ENCODE measurements at places on chromosomes 5 and 9.

GRCh38 chr5:60633341-60633740 lies 66.6 kb downstream of the DEPDC1B start:
- DNase-seq, result peak; percentile 37

DNA sequence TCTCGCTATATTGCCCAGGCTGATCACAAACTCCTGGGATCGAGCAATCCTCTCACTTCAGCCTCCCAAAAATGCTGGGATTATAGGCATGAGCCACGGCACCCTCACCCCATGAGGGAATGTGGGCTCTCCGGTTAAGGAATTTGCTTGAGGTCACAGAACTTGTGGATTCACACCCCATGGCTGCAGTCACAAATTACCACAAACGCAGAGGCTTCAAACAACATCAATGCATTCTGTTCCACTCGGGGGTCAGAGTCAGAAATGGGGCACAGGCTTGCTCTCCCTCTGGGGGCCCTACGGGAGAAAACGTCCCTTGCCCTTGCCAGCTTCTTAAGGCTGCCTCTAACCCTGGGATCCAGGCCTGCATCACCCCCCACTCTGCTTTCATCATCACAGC lies 12.2 kb upstream of the SPINK4 start:
- DNase-seq, result no peak

DNA sequence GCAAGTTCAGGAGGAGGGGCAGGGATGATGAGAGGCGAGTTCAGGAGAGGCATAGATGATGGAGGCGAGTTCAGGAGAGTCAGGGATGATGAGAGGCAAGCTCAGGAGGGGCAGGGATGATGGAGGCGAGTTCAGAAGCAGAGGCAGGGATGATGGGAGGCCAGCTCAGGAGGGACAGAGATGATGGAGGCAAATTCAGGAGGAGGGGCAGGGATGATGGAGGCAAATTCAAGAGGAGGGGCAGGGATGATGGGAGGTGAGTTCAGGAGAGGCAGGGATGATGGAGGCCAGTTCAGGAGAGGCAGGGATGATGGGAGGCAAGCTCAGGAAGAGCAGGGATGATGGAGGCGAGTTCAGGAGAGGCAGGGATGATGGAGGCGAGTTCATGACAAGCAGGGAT lies 17.8 kb upstream of the SPOCK1 start:
- no peak for DNase-seq

- no peak for DNase-seq
These were observed 311.1 kb upstream of the CLINT1 start for GRCh38 chr5:158170060-158170459.

- no peak for DNase-seq
These were observed 15.0 kb downstream of the TLX3 start for GRCh38 chr5:171323806-171324632.

DNA sequence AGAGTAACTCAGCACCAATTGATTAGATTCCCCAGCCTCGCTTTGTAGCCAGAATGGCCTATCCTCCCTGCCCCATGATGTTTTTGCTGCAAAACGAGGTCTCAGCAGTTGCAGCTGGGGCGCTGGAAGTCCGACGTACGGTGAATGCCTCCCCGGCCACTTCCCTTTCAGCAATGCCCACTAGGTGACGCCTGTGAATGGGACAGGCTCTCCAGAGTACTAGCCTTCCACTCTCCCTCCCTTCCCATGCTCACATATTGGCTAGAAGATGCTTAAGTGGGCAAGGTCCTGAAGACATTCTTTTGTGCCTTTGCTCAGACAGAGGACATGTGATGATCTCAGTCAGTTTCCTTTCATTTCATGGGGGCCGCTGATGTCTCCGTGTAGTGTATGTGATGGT lies 50.8 kb downstream of the DMRT2 start:
- DNase-seq, result no peak

GRCh38 chr5:38677636-38678035 lies 121.2 kb upstream of the LIFR start:
- DNase-seq, result no peak

DNA sequence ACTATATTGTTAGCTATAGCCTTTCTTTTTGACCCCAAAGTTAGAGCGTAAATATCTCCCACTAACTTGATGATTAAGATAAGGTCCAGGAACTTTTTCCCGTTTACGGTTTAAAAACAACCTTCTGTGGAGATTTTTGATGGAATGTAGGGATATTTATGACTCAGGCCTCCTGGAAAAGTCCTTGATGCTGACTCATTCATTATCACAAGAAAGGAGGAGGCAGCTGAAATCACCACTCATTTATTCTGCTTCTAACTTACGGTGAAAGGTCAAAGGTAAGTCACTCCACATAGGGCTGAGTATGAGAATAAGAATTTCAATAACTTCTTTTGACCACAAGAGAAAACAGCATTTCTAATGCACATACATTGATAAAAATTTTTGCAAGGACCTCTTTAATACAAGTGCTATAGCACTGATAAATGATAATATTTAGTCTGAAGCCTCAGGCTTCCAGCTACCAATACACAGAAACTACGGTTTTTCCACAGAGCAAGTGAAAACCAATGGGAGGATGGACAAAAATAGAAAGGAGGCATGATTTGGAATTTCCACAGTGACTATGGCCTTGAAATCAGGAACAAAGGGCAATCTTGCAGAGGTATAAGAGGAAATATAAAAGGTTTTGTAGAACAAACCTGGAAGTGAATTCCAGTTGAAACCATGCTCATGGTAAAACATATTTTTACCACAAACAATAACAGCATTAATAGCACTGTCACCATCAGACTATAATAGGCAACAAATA lies 146.5 kb downstream of the PPP2R2B start:
- DNase-seq, result peak; percentile 50

GRCh38 chr5:140205216-140205615 lies 30.2 kb downstream of the CYSTM1 start:
- DNase-seq, result no peak

DNA sequence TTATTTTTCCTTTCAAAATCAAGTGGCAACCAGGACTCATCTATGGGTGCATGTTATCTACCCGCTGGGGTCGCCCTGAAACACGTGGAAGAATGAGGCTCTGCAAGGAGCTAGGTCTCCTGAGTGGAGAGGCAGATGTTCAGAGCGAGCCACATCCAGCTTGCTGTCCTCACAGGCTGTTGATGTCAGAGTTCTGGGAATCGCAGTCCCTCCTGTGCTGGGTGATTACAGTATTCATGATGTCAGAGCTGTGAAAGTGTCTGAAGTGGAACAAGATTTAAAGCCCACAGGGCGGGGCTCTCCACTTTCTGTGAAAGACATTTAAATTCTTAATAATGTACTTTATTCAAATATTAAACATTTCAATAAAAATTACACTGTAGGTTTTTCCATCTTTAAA lies 24.4 kb upstream of the LMX1B start:
- DNase-seq, result no peak

GRCh38 chr9:119880361-119880760 lies 511.1 kb upstream of the BRINP1 start:
- DNase-seq, result no peak

- peak; percentile 58 for DNase-seq
These were observed 4.2 kb downstream of the WWC1 start for GRCh38 chr5:168295574-168296201.

DNA sequence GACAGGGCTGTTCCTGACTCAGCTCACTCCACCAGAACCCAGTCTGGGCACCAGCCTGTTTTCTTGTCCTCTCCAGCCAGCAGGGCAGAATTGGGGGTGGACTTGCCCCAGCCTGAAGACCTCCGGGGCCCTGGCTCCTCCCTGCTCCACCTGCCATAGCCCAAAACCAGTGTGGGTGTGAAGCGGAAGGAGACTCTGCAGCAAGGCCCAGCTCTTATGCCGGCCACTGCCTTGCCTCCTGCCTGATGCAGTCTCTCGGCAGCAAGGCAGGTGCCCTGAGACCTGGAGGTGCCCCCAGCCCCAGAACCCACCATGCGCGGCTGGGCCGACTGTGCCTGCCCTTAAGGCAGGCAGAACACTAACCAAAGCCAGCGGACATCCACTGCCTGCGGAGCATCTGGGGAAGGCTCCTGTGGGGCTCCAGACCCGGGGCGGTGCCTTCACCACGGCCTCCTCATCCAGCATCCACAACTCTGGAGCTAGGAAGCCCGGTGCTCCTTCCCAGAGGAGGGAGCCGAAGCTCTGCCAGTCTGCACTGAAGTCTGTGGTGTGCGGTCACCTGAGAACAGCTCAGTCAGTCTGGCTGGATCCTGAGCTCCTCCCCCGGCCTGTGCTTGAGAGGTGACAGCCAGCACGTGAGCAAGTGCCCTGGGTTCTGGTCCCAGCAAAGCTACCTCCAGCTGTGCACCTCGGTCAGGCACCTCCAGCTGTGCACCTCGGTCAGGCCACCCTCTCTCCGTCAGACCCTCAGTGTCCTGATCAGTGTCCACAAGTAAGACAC lies 116.7 kb downstream of the ADAMTS2 start:
- no peak for DNase-seq

GRCh38 chr5:19790829-19791466 lies 197.1 kb downstream of the CDH18 start:
- no peak for DNase-seq

DNA sequence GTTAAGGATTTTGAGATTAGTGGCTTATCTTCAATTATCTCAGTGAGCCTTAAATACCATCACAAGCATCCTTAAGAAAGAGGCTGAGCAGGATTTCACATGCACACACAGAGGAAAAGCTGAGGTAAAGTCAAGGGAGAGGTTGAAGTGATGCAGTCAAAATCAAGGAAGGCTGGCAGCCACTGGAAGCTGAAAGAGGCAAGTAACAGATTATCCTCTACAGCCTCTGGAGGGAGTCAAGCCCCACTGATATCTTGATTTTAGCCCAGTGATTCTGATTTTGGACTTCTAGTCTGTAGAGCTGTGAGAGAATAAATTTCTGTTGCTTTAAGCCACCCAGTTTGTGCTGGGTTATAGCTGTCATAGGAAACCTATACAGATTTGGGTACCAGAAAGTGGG lies 80.1 kb downstream of the ANKRD31 start:
- DNase-seq, result no peak

- DNase-seq, result no peak
These were observed 128.6 kb downstream of the MYO10 start for GRCh38 chr5:16807547-16807864.

DNA sequence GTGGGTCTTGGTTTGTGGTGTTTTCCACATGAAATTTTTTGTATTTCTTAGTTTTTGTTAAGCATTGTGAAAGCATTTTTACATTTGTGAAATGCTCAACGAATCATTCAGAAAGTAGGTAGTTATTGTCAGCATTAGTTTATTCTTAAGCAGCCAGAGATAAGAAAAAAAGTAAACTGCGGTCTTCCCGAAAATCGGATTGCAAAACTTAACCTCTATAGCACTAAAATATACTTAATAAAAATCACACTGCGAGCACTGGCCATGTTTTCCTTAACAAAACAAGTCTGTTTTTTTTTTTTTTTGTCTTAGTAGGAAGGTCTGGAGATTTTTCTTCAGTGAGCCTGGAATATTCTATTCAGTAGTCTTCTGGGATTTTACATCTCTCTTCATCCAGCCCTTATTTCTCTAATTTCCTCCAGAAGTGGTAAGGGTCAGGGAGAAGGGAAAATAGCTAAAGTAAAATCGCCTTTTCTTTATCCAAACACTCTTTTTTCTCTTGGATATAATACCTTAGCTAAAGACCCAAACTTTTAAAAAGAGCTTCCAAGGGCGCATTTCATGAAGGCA lies 289.9 kb downstream of the DMAC1 start:
- no peak for DNase-seq

DNA sequence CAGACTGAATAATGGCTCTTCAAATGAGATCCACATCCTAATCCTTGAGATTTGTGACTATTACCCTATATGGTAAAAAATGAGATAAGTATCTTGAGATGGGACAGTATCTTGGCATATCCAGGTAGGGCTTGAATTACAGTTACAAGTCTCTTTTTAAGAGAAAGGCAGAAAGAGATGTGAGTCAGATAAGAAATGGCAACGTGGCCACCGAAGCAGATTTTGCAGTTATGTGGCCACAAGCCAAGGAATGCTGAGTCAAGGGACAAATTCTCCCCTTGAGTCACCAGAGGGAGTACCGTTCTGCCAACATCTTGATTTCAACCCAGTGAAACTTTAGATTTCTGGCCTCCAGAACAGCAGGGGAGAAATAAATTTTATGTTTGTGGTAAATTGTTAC lies 1983.0 kb upstream of the C9orf72 start:
- DNase-seq, result peak; percentile 9

- no peak for DNase-seq
These were observed 54.6 kb upstream of the RXRA start for GRCh38 chr9:134271338-134272301.
